ENCODE measurements at places on chromosomes 7 and 10.

DNA sequence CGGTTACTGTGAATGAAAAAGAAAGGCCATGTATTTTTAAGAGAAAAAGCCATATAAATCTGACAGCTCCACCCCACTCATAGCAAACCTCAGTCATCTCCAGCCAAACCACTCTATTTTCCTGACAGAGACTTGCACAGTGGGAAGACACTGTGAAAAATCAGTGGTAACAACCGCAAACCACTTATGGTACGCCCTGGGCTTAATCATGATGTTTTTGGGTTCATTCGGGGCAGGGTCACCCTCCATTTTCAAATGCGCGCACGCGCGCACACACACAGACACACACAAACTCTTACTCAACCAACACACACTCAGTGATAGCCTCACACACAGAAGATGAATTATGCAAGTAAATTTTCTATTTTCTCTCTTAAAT lies 82.1 kb upstream of the HPS1 start:
- DNase-seq, result no peak

GRCh38 chr10:30430544-30431298 lies 3.3 kb upstream of the MAP3K8 start:
- DNase-seq, result no peak

- no peak for DNase-seq
These were observed 24.8 kb downstream of the DPCD start for GRCh38 chr10:101612872-101613271.

DNA sequence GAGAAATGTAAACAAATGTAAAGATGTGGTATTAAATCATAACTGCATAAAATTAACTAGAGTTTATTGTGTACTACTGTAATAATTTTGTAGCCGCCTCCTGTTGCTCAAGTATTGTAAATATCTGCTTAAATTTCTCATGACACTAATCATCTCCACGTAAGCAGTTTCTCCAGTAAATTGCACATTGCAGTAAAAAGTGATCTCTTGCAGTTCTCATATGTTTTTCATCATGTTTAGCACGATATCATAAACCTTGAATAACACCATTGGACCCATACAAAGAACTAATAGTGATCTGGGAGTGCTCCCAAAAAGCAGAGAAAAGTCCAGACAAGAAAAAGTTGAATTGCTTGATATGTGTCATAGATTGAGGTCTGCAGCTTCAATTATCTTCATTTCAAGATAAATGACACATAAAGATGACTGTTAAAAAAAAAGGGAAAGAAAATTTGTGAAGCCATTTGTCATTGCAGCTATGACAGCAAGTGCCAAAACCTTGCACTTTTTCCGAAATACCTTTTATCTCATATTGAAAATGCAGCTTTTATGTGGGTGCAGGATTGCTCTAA lies 15.3 kb downstream of the LIPA start:
- DNase-seq, result no peak

DNA sequence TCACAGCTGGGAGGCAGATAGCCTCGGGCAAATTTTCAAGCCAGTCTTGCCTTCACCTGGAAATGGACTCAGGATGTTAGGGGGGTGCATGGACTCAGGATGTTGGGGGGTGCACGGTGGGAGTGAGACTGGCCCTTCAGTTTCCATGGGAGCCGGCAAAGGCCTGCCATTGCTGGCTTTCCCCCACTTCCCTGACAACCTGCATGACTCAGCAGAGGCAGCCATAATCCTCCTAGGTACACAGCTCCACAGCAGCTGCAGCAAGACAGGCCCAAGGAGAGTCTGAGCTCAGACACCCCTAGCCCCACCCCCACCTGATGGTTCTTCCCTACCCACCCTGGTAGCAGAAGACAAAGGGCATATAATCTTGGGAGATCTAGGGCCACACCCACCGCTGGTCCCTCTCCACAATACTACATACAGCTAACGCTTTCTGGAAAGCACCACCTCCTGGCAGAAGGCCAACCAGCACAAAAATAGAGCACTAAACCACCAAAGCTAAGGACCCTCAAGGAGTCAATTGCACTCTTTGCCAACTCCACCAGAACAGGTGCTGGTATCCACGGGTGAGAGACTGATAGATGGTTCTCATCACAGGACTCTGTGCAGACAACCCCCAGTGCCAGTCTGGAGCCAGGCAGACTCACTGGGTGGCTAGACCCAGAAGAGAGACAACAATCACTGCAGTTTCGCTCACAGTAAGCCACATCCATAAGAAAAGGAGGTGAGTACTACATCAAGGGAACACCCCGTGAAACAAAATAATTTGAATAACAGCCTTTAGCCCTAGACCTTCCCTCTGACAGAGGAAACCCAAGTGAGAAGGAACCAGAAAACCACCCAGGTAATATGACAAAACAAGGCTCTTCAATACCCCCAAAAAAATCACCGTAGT lies 18.3 kb downstream of the C7orf25 start:
- no peak for DNase-seq

GRCh38 chr10:49393757-49394156 lies 2.1 kb downstream of the DRGX start:
- DNase-seq, result no peak

GRCh38 chr10:119178372-119179119 lies at the start of gene PRDX3:
TSS of gene PRDX3 (minus strand) at chr10:119178812. CDS start at chr10:119178790, 22 bp downstream.
- peak; percentile 52 for DNase-seq

GRCh38 chr7:33743594-33743993 lies 161.7 kb upstream of the BMPER start:
- no peak for DNase-seq

DNA sequence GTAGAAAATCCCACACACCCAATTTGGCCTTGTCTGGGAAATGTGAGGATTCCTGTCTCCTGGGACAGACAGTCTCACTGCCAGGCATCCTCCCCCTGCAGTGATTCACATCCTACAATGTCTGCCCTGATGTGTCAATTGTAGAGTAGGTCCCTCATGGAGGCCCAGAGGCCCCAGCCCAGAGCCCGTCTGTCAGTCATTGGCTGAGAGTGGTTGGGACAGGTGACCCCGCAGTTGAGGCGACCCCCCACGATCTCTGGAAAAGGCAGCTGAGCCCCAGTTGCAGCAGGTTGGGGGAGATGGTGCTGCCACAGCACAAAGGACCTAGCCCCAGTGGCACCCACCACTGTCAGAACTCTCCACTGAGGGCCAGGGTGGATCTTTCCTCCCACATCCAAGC lies 84.3 kb upstream of the INSIG1 start:
- no peak for DNase-seq

- no peak for DNase-seq
These were observed 37.9 kb downstream of the PAXIP1 start for GRCh38 chr7:154965014-154965413.

DNA sequence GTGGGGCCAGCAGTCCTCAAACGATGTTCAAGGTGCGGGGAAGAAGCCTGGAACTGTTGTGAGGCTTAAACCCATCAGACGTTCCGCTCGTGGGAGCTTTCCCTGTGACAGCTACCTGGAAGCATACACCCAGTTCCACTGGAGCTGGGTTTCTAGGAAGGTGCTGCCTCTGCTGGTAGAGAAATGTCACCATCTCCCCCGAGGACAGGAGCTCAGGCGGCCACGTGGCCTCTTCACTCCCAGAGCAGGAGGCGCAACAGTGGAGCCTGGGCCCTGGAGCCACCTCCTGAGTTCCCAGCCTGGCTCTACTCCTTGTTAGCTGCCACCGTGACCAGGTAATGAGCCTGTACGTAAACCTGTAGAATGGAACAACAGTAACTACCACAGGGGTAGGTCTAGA lies 156.1 kb downstream of the ADARB2 start:
- no peak for DNase-seq

DNA sequence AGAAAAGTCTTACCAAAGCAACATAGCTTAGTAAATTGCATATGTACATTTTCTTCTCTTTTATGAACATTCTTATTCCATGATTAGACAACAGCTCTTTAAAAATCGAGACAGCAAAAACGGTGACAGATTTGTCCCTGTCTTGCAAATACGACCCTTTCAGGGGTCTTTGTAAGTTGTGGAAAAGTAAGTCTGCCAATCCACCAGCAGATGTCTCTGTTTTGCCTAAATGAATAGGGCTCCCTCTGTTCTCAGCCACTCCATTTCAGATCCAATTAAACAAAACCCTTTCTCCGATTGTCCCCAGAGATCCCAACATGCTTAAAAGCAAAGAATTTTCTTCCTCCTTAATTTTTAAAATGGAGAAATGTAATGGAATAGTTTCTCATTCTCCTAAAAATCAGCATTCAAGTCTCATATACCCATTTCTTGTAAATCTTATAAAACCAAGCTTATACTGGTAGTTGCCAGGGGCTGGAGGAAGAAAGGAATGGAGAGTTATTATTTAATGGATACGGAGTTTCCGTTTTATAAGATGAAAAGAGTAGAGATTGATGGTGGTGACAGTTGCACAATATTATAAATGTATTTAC lies 61.0 kb upstream of the NFE2L3 start:
- DNase-seq, result peak; percentile 30

DNA sequence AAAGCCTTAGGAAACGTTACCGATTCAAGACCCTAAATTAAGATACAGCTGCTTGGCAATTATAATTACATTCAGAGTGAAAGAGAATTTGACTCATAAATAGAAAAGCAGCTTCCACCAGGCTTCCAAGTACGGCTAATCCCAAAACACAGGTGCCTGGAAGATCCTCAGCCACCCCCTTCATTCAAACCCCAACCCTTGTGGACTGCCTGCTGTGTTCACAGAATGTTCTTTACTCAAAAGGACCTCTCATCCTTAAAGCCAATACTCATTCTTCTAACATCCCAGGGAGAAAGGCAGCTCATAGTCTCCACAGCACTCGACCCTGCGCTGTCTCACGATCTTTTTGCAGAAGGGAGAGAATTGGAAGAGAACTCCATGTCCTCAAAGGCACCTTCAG lies 32.9 kb downstream of the RNF32 start:
- no peak for DNase-seq

- no peak for DNase-seq
These were observed 449.1 kb downstream of the SUGCT start for GRCh38 chr7:40583667-40584444.

All from pulmonary artery endothelial cell (primary cell).